Adipocyte (in vitro differentiated cells): ENCODE measurements at places on chromosomes 7 and 10.

DNA sequence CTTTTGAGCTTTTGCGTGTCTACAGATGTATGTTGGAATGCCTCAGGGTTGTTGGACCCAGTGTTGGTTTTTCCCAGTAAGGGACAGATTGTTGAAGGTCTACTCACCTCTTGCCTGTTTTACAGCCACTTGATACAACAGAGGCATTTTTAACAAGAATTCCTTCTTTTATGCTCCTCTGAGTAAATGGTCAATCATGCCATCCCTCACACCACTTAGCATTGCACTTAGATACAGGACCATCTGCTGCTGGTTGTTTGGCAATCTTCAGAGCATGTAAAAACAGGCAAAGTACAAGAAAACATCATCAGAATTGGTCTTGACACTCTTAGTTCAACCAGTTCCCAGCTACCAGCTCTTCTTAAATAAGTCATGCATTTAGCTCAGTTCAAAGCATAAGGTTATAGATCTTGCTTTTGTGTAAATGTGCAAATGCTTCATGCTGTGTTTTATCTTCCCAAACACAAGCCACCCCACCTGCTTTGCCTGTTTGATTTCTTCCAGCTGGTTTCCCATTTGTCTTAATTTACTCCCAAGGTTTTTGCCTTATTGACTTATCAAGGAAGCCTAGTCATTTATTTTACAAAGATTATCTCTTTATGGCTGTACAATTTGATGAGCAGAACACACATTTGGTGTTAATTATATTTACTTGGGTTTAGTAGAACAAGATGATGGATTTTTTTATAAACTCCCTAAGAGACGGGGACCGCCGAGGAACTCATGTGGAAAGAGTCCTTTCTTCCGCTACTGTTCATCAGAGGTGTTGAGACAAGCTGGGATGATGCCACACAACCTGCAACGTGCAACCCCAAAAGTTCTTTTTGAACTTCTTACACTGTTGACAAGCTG, 136.6 kb downstream of the AHR start:
- peak; percentile 29 for DNase-seq

- DNase-seq, result no peak
These were observed 418.6 kb downstream of the KCNMA1 start for GRCh38 chr10:77219046-77219445.

GRCh38 chr10:75632805-75633462, 201.5 kb downstream of the LRMDA start:
- no peak for DNase-seq

DNA sequence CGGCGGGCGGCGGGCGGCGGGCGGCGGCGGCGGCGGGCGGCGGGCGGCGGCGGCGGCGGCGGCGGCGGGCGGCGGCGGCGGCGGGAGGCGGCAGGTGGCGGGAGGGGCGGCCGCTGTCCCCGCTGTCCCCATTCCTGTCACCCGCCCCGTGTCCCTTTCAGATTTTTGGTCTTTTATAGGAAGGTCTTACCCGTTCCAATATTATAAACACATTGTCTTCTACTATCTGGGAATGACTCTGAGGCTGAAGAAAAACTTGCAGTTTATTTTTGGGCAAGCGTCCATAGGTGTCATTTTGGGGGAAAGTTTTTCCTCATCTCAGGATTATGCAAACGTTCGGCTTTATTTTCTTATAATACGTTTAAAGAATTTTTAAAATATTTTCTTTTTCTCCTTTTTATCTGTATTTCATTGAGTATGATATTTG, 578 bp downstream of the ZNF713 start:
- DNase-seq, result no peak

GRCh38 chr7:11120068-11120664, 146.5 kb downstream of the PHF14 start:
- no peak for DNase-seq

GRCh38 chr10:1107679-1108078, 51.5 kb downstream of the WDR37 start:
- DNase-seq, result no peak

DNA sequence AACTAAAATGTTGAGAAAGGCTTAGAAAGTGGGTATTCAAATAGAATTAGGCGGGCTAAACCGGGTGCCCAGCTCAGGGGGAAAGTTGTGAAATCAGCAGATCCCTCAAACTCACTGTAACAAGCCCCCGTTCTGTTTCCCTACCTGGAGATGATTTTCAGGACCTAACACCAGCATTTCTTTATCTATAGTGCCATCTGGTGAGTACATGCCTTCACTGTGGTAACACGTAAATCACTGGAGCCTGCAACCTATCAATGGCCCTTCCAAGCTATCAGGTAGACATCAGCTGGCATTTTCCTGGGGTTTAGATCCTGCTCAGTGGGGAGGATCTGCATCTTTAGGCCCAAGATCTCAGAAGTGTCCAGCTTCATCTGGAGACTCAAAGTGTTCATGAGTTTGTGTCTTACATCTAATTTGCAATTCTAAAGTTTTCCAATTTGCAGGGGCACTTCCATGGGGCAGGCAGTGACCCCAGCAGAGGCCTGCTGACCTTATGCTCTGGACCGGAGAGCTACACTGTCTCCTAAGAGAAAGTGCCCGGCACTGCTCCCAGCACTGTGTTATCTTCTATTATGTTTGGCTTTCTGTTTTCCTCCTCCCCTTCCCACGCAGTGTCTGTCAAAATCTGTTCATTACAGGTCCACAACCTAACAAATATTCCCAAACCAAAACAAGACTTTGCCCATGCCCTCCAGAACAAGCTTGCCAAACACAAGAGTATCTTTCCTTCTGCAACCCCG, 132.5 kb downstream of the LSM5 start:
- no peak for DNase-seq

DNA sequence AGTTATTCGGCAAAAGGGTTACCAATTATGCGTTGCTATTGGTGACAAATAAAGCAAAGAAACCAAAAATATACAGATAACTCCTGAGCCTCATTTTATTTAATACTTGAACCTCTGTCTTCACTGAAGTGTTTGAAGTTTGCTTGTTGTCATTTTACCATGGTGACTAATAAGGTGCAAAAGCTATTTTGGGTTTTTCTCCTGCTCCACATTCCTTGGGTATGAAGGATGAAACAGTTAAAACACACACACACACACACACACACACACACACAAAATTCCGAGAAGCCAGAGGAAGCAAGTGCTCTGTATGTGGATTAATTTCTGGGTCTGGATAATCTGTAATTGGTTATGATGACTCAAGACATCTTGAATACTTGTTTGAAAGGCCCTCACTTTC, 246.5 kb downstream of the COBL start:
- DNase-seq, result no peak

GRCh38 chr10:53361281-53361680, 588.7 kb upstream of the MBL2 start:
- no peak for DNase-seq

- peak; percentile 89 for DNase-seq
These were observed 47.7 kb upstream of the FGL2 start for GRCh38 chr7:77247206-77247850.

- DNase-seq, result no peak
These were observed 577.5 kb downstream of the INHBA start for GRCh38 chr7:41125343-41125742.

DNA sequence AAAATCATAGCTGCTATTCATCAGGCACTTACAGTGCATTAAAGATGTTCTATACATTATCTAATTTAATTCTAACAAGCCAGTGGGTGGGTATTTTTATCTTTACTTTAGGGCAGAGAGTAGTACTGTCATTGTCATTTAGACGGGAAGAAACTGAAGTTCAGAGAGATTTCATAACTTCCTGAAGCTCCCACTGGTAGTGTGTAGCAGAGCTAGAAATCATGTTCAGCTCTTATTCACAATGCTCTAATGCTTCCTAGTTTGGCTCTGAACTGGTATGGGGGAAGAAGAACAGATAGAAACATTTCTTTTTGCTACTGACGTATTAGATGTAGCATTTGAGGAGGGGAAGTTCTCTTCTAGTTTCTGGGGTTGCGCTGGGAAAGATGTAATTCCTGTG, 116.7 kb downstream of the CYP26A1 start:
- peak; percentile 4 for DNase-seq

GRCh38 chr7:24732646-24733413, 24.4 kb downstream of the GSDME start:
- DNase-seq, result peak; percentile 72

- DNase-seq, result no peak
These were observed 228.8 kb downstream of the TRIL start for GRCh38 chr7:28729281-28729680.

DNA sequence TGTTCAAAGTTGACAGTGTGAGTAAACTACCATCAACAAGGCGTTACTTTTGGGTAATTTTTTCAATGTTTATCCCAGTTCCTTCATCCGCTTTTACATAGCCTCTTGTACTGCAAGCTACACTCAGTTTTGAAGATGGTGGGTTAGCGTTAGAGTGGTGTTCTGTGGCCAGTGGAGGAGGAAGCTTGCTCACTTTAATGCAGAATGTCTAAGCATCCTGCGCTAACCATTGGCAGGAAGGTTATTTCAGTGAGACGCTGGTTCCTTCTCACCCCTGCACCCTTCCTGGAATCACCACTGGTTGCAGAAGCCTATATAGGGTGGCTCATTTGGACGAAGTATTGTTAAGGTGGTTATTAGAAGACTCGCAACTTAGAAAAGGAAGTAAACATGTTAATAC, 159.1 kb downstream of the CELF2 start:
- no peak for DNase-seq

GRCh38 chr7:41002741-41003610, 699.9 kb downstream of the INHBA start:
- peak; percentile 54 for DNase-seq

DNA sequence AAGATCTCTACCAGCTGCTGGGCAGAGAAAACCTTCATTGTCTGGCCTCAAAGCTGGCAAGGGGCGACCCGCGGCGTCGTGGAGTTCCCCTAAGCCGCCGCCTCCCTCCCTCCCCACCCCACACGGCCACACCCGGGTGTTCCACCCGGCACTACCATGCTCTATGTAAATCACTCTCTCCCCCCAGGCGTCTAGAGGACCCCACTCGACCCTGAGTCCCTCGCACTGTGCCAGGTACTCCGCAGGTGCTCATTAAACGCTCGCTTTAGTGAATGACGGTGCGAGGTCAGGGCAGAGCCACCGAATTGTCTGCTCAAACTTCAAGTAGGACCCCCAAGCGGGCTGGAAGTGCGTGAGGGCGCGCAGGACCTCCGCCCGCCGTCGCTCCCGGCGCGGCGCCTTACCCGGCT, 628 bp downstream of the PARP12 start:
- DNase-seq, result peak; percentile 32

- DNase-seq, result peak; percentile 80
These were observed 120.0 kb downstream of the SRPK2 start for GRCh38 chr7:105268511-105269392.

DNA sequence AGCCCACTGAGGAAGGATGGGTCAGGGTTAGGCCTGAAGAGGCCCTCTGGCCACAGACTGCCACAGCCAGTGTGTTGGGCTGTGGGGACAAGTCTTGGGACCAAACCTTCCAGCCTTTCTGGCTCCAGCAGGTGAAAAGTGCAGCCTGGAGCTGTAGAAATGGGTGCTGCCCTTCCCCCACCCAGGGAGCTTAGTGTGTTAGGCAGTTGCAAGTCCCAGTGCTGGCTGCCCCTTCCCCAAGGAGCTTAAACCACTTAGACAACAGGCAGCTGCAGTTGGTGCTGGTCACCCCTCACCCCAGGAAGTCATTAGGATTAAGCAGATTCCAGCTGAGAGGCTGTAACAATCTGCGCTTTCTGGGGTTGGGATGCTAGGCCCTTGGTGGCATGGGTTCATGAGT, 563.3 kb downstream of the NRG3 start:
- DNase-seq, result no peak

DNA sequence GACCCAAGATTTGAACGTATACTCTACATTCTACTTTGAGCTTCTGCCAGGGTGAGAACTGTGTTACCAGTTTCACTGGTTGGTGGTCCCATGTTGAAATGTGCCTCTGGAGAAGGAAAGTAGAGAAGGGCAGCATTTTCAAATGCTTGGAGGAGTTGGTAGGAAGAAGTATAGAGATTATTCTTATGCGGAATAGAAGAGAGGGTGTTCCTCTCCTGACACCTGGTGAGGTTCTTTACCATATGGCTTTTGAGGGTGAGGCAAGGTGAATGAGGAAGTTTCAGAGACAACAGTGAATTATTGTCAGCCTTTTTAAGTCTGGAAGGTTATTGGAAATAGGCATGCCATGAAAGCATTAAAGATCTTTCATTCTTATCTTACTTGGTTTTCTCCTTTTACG, 34.3 kb downstream of the R3HCC1L start:
- DNase-seq, result no peak

GRCh38 chr7:3310884-3311283, 9.8 kb downstream of the SDK1 start:
- DNase-seq, result no peak

GRCh38 chr7:11170175-11170574, 196.5 kb downstream of the PHF14 start:
- DNase-seq, result no peak

GRCh38 chr10:110704906-110705476, 60.9 kb downstream of the RBM20 start:
- no peak for DNase-seq

GRCh38 chr7:81036871-81037270, 118.0 kb upstream of the SEMA3C start:
- no peak for DNase-seq

- no peak for DNase-seq
These were observed 63.2 kb upstream of the AMPH start for GRCh38 chr7:38694326-38694725.

GRCh38 chr10:128630787-128631252, 504.6 kb upstream of the MKI67 start:
- DNase-seq, result no peak

- DNase-seq, result peak; percentile 97
These were observed at the start of gene GCC1 for GRCh38 chr7:127585044-127585953. TSS of gene GCC1 (minus strand) at chr7:127585596. CDS start at chr7:127585182, 414 bp downstream.

- peak; percentile 97 for DNase-seq
These were observed 26.3 kb upstream of the COL1A2 start for GRCh38 chr7:94368371-94368791.

- peak; percentile 15 for DNase-seq
These were observed 127.2 kb downstream of the PPP1R17 start for GRCh38 chr7:31814187-31814586.

DNA sequence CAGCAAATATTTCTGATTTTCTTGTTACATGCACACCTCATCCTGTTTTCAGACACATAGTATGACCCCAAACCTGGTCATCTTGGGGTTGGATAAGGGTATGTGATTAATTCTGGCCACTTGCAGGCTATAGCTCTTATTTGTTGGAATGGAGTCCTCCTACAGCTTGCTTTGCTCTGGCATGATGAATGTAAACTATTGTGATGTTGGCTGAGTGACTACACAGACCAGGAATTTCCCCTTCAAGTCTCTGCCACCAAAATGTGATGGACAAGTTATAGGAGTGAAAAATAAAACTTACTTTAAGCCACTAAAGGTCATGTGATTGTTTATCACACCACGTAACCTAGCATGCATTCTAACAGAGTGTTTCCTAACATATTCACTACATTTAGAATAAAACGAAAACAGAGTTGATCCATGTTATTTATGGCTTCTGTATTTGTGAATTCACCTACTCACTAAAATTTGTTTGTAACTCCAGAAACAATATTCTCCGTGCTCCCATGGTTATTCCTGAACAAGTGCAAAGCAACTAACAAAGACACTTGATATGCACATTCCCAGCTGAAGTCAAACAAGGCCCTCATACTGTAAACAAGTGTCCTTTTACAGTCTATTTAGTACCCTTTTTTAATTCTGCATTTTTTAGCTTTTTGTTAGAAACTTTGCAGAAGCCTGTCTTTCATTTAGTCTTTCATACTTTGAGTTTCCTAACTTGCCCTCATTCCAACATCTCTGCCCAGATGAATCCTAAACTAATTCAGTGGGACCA, 599.2 kb upstream of the PCDH15 start:
- no peak for DNase-seq
